ENCODE measurements at places on chromosomes 11 and 22.

DNA sequence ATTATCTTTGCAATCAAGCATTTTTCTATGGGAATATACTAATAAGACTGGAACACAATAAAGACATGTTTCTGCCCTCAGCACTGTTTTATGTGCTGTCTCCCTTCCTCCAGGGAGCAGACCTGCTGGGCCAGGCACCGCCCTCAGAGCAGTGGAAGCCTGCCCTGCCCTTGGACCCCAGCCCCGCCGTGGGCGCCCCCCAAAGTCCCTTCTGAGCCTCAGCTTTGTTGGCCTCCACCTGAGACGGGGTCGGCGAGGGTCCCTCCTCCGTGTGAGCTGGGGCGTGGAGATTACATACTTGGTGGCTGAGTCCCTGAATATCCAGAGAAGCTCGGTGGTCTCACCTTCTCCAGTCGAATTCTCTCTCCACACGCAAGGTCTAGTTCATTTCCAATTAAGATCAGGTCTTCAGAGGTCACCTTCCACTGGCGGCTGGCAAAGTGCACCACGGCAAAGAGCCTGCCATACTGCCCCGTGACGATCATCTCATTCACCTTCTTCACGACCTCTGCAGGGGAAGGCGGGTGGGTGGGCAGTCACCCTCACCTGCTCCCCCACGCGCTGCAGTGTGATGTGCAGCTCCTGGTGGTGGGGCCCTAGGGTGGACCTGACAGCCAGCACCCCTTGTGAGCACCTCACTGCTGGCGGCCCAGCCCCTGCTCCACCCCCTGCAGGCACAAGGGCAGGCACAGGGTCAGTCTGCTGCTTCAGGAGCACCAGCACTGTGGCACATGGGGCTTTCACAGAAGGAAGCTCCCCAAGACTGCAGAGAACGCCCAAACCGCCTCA is 7.3 kb downstream of the MRPL21 start:
- DNase-seq, result no peak

- DNase-seq, result no peak
Measured at GRCh38 chr11:99554232-99554903, 533.6 kb downstream of the CNTN5 start.

DNA sequence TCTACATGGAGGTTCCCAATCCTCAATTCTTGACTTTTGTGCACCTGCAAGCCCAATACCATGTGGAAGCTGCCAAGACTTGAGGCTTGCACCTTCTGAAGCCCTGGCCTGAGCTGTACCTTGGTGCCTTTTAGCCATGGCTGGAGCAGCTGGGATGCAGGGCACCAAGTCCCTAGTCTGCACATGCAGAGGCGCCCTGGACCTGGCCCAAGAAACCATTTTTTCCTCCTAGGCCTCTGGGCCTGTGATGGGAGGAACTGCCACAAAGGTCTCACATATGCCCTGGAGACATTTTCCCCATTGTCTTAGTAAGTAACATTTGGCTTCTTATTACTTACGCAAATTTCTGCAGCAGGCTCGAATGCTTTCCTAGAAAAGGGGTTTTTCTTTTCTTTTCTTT is 431.9 kb upstream of the ANO5 start:
- no peak for DNase-seq

GRCh38 chr22:49481659-49482399 is 345.8 kb downstream of the BRD1 start:
- no peak for DNase-seq

GRCh38 chr11:130388607-130389205 is 39.7 kb downstream of the ADAMTS8 start:
- DNase-seq, result no peak

Data from stimulated activated CD4-positive, alpha-beta T cell treated with anti-CD3 and anti-CD28 coated beads, Interleukin-1b, Interleukin-23, amount 100 ng/mL, for 24 hours (primary cell).